ENCODE measurements at places on chromosomes 3 and 15.

DNA sequence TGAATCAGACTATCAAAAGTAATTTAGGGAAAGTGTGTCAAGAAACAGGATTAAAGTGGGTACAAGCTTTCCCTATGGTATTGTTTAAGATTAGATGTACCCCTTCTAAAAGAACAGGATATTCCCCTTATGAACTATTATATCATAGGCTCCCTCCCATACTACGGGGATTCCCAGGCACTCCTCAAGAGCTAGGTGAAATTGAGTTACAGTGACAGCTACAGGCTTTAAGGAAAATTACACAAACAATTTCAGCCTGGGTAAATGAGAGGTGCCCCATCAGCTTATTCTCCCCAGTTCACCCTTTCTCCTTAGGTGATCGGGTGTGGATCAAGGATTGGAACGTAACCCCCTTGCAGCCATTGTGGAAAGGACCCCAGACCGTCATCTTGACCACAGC lies 240.8 kb upstream of the CNTN6 start:
- no peak for DNase-seq

DNA sequence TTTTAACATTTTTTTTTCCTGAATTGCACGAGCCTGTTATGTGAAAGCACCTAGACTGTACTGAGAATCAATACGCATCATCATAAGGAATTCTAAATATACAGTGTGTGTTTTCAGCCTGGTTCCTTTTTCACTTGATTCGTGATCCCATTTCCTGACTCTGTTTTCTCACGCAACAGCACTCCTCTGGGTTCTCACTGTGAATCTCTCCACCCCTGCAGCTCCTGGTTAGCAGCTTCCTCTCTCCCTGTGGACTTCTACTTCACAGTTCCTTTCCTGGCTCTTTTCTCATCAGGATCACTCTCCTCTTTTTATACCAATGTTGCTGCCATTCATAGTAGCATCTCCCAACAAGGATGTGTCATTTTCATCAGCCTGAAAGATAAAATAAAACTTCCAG lies 297.2 kb downstream of the CADM2 start:
- DNase-seq: no peak

GRCh38 chr3:115666920-115667737 lies 43.8 kb downstream of the GAP43 start:
- DNase-seq: no peak

DNA sequence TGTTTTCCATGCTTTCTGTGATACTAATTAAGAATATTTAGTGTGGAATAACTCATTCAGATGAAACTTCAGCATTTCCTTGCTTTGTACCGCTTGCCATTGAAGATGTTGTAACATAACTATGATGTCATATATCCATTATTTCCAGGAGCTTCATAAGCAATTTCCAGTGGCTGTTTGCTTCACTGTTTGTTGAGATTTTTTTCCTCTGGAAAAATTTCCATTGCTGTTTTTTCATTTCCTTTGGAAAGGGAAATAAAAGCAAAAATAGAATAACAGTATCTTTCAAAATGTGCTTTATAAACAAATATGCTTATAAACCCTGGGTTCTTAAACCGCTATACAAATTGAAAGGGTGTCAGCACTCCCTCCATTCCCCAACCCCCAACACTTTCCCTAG lies 319.6 kb upstream of the SEMA6D start:
- no peak for DNase-seq

DNA sequence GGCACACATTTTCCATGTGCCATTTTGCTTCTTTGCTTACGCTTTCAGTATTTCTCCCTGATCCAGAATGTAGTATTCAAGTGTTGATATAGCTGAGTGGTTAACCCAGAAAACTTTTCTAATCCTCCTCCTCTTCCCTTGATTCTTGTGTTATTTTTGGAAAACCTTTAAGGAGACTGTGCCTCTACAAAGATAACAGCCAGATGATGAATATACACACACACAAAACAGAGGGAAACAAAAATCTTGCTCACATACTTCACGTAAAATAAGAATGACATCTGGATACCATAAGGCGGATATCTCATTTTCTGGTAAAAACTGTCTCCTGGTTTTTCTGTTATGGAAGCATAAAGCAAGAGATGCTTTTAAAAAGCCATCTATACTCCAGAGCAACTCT lies 295.8 kb upstream of the THBS1 start:
- no peak for DNase-seq

GRCh38 chr15:78070049-78070700 lies 7.3 kb downstream of the TBC1D2B start:
- DNase-seq: no peak

DNA sequence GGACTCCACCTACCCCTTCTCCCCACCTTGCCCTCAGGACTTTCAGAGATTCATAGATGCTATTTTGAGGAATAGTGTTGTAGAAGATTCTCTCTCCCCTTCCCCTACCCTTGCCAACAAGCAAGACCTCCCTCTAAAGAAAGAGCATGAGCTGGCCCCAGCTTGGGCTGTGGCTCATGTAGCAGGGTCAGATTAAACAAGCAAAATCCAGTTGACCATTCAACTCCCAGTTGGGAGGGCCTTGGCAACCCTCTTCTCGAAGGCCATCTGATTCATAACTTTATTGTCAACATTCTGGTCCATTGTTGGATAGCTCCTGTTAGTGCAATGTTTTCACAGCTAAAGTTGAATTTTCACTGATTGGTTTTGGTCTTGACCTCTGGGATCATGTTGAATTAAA lies 41.1 kb downstream of the TNFAIP8L3 start:
- no peak for DNase-seq

DNA sequence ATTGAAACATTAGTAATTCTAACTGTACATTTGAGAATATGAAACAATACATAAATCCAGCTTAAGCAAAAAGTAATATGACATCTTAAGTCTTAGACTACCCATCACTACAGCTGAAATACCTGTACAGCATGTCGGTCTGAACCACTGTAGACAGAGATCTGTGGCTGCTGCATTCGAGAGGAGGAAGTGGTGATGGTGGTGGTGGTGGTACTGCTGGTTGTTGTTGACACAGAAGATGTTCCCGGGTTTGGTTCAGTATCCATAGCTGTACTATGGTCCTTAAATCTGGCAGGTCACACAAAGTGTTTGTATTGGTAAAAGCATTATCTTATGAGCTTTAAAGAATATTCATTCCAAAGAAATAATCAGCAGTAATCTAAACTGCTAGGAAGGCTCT lies 2.9 kb downstream of the PHC3 start:
- DNase-seq: no peak
